ENCODE measurements at places on chromosomes 1 and 21.
A peak's percentile ranks its signal among the peaks of the same experiment; 100 is the strongest.

DNA sequence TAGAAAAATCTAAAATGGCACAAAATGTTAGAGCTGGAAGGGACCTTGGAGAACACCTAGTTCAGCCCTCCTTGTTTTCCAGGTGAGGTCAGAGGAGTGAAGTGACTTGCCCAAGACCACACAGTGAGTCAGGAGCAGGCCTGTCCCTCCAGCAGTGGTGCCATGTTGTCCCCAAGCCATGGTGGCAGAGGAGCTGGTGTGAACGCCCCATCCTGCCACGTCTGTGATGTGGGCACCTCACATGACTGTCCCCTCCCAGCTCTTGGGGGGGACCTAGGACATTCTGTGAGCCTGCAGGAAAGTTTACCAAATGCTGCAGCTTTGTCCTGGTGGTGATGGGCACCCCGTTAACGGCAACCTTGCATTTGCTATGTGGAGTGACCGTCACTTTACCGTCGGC lies 66.2 kb downstream of the SCCPDH start:
- DNase-seq: no peak

DNA sequence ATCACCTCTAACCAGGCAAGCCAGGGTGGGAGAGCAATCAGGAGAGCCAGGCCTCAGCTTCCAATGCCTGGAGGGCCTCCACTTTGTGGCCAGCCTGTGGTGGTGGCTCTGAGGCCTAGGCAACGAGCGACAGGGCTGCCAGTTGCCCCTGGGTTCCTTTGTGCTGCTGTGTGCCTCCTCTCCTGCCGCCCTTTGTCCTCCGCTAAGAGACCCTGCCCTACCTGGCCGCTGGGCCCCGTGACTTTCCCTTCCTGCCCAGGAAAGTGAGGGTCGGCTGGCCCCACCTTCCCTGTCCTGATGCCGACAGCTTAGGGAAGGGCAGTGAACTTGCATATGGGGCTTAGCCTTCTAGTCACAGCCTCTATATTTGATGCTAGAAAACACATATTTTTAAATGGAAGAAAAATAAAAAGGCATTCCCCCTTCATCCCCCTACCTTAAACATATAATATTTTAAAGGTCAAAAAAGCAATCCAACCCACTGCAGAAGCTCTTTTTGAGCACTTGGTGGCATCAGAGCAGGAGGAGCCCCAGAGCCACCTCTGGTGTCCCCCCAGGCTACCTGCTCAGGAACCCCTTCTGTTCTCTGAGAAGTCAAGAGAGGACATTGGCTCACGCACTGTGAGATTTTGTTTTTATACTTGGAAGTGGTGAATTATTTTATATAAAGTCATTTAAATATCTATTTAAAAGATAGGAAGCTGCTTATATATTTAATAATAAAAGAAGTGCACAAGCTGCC lies 19.8 kb downstream of the CSF1 start:
- DNase-seq: no peak

DNA sequence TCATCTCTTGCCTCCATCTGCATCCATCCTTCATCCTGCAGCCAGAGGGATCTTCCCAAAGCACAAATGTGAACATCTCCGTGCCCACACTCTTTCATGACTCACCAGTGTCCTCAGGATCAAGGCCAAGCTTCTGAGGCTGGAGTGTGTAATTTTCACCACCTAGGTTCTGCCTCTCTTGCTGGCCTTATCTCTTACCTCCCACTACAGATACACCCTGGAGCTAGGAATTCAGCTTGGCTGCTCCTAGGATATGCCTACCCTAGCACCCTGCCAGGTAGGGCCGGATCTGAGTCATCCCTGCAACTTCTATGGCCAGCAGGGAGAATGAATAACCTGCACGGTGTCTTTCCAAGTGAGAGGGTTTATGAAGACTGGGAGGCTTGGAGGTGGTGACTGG lies 208.7 kb upstream of the CSF3R start:
- DNase-seq: no peak

GRCh38 chr1:239558991-239559390 lies 172.6 kb downstream of the CHRM3 start:
- DNase-seq: no peak

DNA sequence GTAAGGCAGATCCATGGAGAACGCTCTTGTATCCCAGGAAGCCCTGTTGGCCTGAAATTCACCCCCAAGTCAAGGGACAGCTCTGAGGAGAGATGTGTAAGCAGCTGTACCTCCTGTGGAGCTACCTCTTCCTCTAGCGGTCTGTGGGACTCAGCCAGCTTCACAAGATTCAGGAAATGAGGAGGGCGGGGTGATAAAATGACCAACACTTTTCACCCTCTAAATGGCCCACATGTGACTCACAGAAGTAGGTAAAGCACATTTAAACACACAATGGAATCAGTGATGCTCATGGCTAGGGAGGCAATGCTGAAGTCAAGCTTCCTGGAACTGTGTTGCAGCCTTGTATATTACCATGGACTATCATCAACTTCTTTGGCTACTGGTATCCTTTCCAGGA lies at the start of gene SH2D1B:
TSS of gene SH2D1B (minus strand) at position 135 of the 400 bp plus-strand sequence. CDS start at position 15, 120 bp downstream.
- DNase-seq: no peak

- DNase-seq: peak; percentile 21
Measured at GRCh38 chr1:109689844-109690405, 2.3 kb downstream of the GSTM1 start.

- DNase-seq: no peak
Measured at GRCh38 chr21:42781150-42781970, 98.0 kb downstream of the WDR4 start.

GRCh38 chr1:47351305-47351704 lies 17.7 kb downstream of the CMPK1 start:
- DNase-seq: no peak

GRCh38 chr1:211490821-211491415 lies 1.0 kb downstream of the RD3 start:
- DNase-seq: no peak

DNA sequence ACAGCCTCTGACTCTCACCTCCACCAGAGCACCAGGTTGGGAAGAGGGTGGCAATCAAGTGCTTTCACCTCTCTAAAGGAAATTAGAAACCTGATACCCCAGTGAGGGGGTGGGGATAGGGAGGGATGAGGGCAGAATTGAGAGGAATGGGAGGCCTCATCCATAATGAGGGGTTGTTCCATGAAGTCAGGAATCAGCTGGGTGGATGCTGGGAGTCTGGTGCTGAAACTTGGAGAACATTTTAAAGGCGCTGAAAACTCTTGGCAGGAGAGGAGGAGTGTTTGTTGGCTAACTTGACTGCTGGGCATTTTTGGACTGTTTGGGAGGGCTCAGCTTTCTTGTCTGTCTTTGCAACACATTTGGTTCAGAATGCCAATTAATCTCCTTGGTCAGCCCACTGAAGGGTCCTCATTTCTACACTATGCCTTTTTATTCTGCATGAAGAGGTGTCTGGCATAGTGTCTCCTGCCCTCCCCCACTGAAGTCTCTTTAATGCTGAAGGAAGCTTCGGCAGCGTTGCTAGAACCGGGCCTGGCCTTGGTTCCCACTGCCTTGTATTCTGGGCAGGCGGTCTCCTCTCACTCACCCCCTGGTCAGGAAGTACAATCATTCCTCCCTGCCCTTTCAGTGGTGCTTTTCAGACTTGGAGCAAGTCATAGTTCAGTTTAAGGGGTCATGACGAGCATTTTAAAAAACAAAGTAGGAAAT lies 2.2 kb downstream of the PHGDH start:
- DNase-seq: peak; percentile 15

- no peak for DNase-seq
Measured at GRCh38 chr1:200207711-200208126, 180.2 kb downstream of the NR5A2 start.

GRCh38 chr1:40381268-40382107 lies 8.0 kb downstream of the SMAP2 start:
- no peak for DNase-seq

DNA sequence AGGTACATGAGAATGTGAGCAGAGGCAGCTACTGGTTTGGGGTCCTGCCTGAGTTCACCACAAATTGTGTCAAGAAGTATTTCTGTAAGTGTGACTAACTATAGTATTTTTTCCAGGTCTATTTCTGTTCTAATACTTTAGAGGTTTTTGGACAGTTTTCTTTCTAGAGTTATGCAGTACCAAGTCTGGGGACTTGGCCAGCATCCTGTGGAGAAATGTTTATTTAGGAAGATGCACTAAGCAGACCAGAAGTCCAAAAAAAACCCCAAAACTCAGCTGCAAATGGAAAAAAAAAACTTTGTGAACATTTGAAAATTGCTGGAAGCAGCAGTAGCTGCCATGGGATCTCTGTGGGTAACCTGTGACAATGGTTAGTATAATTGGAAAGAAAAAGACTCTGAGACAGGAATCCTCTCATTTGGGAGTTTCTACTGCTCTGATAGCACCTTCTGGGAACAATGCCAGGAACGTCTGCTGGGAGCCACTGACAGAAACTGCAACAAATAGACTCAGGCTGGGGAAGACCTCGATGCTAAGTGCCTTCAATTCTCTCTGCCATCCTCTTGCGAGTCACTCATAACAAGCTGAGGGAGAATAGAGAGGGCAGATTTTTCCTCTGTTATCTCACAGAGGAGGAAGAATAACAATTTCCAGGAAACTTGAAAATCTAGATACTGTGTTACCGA lies 37.6 kb downstream of the OR10R2 start:
- no peak for DNase-seq

GRCh38 chr1:145995964-145996432 lies 381 bp downstream of the TXNIP start:
- no peak for DNase-seq

DNA sequence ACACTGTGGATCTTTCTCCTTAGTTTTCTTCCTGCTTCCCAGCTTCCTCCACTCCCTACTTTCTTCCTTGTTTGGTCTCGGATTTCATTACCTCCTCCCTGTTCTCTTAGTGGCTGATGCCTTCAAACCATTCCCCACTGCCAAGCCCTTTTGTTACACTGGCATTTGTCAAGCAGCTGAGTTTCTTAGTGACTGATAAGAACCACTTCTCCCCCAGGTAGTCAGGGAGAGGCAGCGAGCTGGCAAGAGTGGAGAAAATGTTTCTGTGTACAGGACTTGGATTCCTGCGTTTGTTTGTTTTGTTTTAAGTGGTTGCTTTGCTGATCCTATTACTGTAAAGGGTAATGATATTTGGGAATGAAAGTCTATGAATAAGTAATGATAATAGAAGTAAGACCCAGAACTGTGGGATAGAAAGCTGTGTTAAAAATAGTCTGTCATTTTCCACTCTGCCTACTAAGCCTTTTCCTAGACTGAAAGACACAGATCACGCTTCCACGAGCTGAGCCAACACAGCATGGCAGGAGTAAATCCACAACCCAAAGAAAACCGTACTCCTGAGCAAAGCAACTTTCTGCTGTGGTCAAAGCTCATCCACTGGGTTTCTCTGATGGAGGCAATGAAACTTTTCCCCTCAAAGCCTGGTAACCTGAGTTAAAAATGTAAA lies 10.1 kb upstream of the SERTAD4 start:
- no peak for DNase-seq

- DNase-seq: peak; percentile 75
Measured at GRCh38 chr1:155218854-155219591, 10.5 kb downstream of the MTX1 start.

DNA sequence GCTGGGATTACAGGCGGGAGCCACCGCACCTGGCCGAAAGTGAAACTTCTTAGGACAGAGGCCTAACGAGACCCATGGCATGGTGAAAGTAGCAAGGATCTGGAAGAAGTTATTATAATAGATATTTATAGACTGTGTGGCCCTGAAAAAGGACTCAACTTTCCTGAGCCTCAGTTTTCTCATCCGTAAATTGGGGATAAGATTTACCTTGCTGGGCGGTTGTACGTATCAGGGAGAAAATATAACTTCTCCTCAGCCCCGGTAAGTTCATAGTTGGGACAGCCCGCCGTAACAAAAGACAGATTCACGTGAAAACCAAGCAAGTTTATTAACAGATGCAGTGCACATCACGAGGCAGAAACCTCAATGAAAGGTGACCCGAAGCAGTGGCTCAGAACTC lies 5.5 kb upstream of the PIK3CD start:
- DNase-seq: no peak

DNA sequence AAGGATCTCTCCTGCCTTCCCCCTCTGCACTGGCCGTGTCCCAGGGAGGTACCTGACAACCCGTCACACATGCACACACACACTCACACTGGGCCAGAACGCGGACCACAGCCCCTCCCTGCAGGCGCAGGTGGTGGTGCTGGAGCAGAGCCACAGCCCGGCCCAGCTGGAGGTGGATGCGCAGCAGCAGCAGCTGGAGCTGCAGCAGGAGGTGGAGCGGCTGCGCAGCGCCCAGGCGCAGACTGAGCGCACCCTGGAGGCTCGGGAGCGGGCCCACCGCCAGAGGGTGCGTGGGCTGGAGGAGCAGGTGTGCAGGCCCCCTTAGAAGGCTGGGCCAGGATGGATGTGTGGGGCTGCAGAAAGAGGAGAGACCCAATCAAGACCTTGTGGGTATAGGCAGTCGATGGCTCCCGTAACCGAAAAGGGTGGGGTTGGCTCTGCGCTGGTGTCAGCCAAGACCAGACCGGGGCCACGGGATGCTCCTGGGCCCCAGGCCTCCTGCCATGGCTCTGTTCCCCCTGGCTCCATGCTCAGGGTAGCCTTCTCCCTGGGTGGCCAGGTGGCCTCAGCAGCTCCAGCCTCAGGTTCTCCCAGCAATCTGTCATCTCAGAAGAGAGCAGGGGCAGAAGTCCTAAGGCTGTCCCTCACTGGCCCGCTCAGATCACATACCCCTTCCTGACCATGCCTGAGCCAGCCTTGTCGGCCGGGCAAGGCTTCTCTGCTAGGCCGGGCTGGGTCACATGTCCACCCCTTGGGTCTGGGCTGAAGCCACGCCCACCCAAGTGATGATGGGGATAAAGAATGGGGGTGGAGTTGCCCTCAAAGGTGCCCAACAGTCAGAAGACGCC lies 8.9 kb downstream of the MFAP2 start:
- DNase-seq: no peak

DNA sequence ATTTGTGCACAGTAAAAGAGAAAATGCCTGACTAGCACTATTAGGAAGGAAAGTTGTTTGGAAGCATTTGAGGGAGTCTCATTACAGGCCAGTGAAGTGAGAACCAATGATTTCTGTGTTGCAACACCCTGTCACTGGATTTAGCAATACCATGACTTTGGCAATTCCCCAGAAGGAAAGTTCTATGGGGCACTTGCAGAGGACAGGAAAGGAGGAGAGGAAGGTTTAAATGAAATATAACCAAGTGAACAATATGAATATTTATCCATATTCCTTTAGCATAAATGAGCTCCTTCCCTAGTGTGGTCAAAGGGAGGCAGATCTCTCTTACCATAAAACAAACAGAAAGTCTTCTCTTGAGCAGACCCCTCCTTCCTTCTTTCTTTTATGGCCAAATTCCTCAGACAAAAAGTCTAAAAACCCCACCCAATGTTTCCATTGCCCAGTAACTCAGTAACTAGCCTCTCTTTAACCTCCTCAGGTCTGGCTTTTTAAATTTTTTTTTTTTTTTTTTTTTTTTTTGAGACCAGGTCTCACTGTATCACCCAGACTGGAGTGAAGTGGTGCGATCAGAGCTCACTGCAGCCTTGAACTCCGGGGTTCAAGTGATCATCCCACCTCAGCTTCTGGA lies 5.5 kb downstream of the TLR5 start:
- no peak for DNase-seq

- DNase-seq: no peak
Measured at GRCh38 chr1:78491451-78492071, 787 bp downstream of the PTGFR start.

DNA sequence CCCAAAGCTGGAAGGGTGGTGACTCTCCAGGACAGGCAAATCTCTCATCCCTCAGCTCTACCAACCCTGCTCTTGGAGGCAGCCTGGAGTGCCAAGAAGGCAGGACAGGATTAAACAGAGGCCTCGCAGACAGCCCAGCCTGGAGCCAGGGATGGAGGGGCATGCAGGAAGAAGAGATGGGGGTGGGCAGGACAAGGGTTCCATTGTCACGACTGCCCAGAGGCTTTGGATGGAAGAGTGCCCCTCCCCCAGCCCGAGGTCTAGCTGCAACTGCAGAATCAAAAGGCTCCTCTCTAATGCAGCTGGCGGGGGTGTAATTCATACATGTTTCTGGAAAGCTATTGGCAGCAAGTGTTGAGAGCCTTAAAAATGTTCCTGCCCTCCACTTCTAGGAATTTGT lies 8.8 kb downstream of the RAB7B start:
- peak; percentile 87 for DNase-seq
